CD4-positive, alpha-beta T cell treated with Interleukin-6 at 100 ng/mL for 8 hours (primary cell): ENCODE measurements at places on chromosomes 13 and 19.

DNA sequence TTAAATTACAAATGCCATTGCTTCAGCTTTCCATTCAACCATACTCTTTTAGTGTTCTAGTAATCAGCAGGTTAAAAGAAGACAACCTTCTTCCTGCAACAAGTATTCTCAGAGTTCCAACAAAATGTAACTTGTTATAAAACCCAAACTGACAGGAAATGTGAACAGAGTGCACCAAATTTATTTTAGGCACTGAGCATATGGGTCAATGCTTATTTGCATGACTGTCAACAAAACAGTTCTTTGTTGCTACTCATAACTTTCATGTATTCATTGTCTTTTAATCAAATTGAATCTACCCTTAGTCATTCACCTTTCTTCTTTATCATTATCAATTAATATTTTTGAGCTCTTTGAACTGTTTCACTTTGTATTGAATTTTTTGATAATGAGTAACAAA is 554.1 kb downstream of the DACH1 start:
- no peak for DNase-seq

GRCh38 chr13:113635709-113636108 is 22.3 kb downstream of the ATP4B start:
- no peak for DNase-seq

DNA sequence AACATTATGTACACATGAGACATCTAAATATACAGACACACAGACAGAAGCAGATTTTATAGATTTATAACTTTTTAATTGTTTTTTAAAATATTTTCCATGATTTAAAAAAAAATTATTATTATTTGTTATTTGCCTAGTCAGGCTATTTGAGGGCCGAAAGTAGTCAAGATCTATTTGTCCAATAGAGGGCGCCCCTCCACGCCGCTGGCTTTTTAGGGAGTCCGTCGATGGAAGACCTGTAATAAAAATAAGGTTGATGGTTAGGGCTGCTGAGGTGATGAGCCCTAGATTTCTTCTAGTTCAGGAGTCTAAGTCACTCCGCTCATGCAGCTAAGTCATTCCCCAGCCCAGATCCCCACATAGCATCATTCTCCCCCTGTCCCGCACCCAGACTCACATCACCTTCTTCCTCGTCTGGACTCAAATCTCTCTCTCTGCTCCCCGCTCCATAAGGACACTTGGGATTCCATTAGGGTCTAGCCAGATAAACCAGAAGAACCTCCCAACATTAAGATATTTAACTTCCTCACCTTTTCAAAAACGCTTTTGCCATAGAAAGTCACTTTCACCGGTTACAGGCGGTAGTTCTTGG is 33.9 kb upstream of the CEACAM21 start:
- peak; percentile 82 for DNase-seq

GRCh38 chr19:1715540-1715939 is 37.8 kb upstream of the ONECUT3 start:
- no peak for DNase-seq

- DNase-seq: no peak
These were observed 5.4 kb upstream of the ZNF682 start for GRCh38 chr19:20044663-20045062.

DNA sequence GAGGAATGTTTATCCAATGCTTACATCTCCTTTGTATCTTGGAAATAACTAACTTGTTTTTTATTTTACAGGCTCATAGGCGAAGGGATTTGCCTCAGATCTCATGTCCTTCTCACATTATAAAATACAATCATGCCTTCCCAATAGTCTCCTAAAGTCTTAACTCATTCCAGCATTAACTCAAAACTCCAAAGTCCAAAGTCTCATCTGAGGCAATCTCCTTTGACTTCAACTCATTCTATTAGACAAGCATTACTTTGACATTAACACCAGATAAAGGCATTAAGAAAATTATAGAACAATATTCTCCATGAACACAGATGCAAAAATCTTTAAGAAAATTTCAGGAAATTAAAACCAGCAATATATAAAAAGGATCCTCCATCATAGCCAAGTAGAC is 137.6 kb downstream of the DNAJC3 start:
- DNase-seq: no peak

- no peak for DNase-seq
These were observed 90.4 kb downstream of the COL4A1 start for GRCh38 chr13:110216398-110217041.

- DNase-seq: no peak
These were observed 112.8 kb downstream of the ITGBL1 start for GRCh38 chr13:101565317-101565716.

GRCh38 chr13:35630551-35631275 is 154.2 kb upstream of the MAB21L1 start:
- no peak for DNase-seq

DNA sequence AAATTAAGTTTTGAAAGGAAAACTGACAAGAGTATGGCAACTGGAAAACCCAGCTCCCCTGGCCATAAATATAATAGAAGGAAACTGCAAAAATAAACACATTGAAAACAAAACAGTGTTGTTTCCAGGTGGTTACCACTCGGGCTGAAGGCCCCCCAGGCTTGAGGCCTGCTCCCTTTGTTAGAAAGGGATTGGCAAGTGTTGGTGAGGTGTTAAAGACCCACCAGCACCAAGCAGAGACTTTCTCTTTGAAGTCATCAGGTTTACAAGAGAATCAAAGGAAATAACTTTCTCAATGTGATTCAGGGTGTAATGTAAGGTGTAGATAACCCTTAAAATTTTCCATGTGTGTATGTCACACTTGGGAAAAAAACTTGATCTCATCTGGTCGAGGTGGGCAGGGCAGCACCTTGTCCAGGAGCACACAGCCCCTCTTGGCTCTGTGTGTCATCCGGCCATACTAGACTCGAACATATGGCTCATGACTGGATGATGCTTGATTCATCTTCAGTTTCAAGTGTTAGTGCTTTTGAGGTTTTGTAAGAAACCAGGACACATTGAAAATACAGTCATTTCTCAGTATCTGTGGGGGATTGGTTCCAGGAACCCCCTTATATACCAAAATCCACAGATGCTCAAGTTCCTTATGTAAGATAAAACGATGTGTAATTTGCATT is 7.8 kb downstream of the ACTN4 start:
- DNase-seq: no peak
